Mucosa of gallbladder (tissue), 1 donor: ENCODE measurements at places on chromosomes 3 and 15. TPM values are rescaled to one million over a fixed set of nuclear protein-coding genes. Genes with fewer than 3 reads are reported as not detected.

- no peak for DNase-seq
These were observed 49.3 kb downstream of the CEP152 start for GRCh38 chr15:48761393-48762158.

FRMD5 gene
- 3.3 TPM for total RNA-seq

RGMA gene
- total RNA-seq: 17.5 TPM

GRCh38 chr3:62445275-62445674 lies 71.9 kb upstream of the FEZF2 start:
- no peak for DNase-seq

DNA sequence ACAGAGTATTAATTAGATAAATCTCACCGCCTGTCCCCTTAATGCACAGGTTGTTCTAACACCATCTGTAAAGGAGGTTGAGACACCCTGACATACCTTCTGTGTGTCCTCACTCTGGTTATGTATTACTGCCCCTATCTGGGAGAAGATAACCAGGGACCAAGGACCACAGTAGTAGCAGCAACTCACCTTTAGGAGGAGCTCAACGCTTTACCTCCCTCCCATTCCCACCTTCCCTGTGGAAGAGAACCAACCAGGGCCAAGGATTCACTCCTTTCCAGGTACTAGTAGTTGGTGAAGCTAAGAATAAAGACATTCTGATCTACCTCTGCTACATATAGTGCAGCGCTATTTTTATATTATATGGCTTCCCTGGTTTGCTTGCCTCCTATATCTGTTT lies 232.6 kb downstream of the MEX3B start:
- DNase-seq: no peak

DNA sequence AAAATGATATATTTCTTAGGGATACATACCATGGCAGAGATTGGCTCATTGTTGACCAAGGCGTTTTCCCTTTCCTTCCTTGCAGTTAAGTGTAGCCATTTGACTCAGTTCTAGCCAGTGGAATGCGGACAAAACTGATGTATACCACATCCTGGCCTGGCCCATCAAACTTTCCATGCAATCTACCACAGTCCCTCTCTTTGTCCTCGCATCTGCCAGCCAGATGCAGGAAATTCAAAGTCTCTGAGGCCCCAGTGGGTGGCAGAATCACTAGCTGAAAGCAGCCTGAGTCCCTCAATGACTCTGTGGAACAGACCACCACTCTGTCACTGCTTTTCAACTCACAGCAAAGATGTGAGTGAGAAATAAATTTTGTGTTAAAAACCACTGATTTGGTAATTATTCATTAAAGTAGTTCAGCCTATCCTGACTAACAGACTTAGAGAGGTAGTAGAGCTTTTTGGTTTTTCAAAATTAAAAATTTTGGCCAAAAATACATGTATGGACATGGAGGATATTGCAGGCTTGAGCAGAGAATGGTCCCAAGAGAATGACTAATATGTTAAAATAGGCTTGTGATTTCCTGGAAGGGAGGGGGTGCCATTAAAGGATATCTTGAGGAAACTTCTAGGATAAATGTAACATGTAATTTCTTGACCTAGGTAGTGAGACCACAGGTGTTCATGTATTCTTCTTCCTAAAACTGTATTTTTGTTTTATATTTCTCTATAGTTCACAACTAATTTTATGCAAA lies 10.9 kb downstream of the LRRFIP2 start:
- DNase-seq: no peak

IL17RE gene
- total RNA-seq: 91.5 TPM

DNA sequence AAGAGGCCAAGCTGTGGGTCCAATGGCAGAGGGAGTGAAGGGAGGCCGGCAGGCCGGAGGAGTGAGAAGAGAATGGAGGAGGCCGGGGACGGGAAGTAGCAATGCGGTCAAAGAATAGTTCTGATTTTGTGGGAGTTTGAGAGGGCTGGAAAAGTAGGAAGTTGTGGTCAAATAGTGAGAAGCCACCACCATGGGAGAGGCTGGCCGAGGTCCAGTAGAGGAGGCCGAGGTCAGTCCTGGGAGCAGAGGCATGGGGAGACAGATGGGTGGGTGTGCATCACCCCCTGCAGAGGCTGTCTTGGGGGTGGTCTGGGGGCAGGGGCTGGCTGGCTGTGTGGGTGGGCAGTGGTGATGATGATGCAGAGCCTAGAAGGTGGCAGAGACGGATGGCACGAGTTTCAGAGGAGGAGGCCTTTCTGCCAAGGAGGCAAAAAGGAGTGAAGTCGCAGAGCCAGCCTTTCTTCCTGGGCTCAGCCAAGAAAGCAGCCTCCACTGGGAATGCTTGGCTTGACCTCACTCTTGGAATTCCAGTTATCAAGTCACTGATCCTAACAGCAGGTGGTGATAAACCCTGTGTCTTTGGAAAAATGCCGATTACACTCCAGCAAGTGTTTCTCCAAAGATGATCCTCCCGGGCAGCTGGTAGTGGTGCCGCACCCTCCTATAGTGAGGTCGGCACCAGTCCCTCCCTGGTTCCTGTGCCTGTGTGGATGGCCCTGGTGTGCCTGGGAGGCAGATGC lies 57.3 kb downstream of the ARNT2 start:
- DNase-seq: no peak

DNA sequence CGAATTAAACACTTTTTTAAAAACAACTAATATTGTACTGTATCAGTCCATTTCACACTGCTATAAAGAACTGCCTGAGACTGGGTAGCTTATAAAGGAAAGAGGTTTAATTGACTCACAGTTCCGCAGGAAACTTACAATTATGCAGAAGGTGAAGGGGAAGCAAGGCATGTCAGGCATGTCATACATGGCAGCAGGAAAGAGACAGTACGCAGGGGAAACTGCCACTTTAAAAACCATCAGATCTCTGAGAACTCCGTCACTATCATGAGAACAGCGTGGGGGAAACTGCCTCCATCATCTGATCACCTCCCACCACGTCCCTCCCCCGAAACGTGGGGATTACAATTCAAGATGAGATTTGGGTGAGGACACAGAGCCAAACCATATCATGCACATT lies 162.8 kb upstream of the TPM1 start:
- no peak for DNase-seq

- DNase-seq: no peak
These were observed 4.9 kb upstream of the ENTPD3 start for GRCh38 chr3:40381904-40382616.

DNA sequence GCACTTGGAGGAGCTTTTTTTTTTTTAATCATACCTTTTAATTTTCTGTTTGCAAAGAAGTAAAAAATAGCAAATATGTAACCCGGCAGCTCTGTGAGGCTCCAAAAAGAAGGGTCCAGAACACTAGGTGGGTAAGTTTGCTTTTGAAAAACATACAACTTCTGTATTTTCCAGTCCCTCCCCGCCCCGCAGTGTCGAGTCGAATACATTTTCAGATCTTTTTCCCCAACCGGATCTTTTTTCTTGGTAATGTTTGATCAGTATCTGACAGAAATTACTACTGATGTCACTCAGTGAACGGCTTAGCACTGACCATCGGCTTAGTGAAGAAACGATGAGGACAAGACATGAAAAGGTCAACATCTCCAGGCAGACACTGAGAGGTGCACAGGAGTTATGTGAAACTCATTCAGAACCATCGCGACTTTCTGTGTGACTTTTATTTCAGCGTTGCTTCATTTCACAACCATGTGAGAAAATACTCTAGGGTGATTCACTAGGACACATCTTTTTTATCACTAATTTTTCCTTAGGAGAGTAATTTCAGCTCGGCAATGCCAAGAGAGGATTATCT lies 11.0 kb downstream of the ISL2 start:
- no peak for DNase-seq

DNA sequence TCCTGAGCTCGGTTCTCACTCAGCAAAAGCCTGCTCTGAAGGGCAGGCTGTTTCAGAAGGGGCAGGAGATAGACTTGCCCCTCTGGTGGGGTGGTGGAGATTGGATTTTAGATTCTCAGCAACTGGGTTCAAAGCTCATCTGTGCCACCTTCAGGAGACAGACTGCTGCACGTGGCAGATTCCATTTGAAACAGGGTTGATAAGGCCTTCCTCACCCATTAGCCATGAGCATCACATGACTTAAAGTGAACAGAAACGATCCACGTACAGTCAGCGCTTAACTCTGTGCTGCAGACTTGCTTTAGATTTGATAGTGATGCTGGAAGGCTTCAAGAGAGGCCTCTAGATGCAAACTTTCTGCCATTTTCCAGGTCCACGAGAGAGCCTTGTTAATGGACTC lies 35.0 kb upstream of the MGLL start:
- no peak for DNase-seq

- no peak for DNase-seq
These were observed 69.8 kb downstream of the FGF7 start for GRCh38 chr15:49492830-49493229.

DNA sequence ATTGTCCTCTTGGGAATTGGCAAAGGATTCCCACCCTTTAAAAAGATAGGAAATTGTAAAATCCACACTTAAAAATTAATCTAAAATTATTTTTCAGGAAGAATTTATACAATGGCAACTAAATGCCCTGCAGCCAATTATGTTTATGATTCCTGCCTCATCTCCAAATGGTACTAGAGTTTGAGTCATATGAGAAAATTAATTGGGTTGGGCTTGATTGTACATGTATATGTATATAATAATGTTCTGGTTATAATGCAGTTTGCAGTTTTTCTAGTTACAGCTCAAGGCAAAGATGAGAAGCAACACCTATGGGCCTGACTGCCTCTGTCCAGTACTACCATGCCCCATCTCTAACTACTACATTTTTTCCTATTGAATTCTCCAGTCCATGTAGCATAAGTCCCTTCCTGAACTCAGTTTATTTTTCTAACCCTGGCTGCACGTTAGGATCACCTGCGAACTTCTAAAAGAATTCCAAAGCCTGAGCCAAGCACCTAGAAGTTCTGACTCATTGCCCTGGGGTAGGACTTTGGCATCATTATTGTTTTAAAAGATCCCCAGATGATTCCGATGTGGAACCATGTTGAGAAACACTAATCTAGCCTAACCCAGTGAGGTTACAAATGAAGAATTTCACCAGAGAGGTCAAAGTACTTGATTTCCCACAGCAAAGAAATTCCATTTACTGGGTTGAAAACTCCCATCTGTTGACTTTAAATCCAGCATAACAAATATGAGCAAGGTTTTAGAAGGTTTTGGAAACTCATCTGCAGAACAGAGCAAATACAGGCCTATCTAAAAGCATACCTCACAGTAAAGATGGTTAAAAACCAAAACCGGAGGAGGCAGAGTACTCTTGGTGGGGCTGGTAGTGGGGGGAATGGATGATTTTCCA lies 19.4 kb downstream of the TGFBR2 start:
- no peak for DNase-seq

GRCh38 chr3:194592798-194593752 lies 40.1 kb downstream of the TMEM44 start:
- DNase-seq: no peak

DNA sequence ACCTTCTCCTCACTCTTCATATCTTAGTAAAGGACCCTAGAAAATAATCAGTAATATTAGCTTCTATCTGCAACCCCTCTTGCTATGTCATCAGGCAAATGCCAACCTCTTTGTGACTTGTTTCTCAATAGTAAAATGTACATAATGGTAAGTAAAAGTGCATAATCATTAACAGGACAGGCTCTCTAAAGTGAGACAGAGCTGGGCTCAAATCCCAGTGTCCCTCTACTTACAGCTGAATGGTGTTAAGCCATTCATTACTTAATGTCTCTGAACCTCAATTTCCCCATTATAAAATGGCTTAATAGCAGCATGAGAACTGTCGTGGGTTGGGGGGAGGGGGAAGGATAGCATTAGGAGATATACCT lies 62.6 kb upstream of the ATP11B start:
- DNase-seq: no peak

GRCh38 chr3:192687488-192688152 lies 39.7 kb downstream of the FGF12 start:
- DNase-seq: no peak

TMEM212 gene
- total RNA-seq: not detected

- DNase-seq: no peak
These were observed 28.7 kb upstream of the ATP2B2 start for GRCh38 chr3:10534066-10534465.

- DNase-seq: no peak
These were observed 108.4 kb downstream of the LSM3 start for GRCh38 chr3:14286887-14287500.
